ENCODE measurements at places on chromosomes 4 and X.

DNA sequence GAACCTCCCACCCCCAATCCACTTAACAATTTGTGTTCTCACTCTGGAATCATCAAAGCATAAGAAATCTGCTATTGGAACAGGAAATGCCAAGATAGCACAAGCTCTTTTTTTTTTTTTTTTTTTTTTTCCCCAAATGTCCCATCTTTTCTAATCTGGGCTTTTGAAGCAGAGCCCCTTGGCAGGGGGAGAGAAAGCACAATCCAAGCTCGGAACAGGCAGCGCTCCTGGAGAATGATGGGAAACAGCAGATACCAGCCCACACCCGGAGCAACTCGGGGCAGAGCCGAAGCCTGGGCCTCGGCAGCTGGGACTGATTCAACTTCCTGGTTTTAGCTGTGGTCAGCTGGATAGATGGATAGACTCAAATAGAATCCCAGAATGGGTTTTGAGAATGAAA lies 235.1 kb downstream of the QDPR start:
- H3K36me3 ChIP-seq, result no peaks in the 10 kb centered on the region
- no peak overlapping the region for H3K27ac ChIP-seq
- H3K27me3 ChIP-seq, result no peaks in the 10 kb centered on the region
- no peak overlapping the region for H3K4me3 ChIP-seq

- no peak for DNase-seq
- H3K27me3 ChIP-seq, result no peaks in the 10 kb centered on the region
- H3K4me1 ChIP-seq, result no peaks in the 10 kb centered on the region
- H3K27ac ChIP-seq, result no peak overlapping the region
Measured at GRCh38 chr4:54741202-54741601, 83.4 kb downstream of the KIT start.

DNA sequence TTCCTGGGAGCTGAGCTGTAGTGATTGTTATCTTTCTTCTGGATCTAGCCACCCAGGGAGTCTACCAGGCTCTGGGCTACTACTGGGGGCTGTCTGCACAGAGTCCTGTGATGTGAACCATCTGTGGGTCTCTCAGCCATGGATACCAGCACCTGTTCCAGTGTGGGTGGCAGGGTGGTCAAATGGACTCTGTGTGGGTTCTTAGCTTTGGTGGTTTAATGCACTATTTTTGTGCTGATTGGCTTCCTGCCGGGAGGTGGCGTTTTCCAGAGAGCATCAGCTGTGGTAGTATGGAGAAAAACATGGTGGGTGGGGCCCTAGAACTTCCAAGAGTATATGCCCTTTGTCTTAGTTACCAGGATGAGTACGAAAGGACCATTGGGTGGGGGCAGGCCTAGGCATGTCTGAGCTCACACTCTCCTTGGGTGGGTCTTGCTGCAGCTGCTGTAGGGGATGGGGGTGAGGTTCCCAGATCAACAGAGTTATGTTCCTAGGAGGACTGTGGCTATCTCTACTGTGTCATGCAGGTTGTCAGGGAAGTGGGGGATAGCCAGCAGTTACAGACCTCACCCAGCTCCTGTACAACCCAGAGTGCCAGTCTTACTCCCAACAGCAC lies 264.8 kb upstream of the LDB2 start:
- H3K27me3 ChIP-seq, result peaks cover 13% of the 10 kb centered on the region
- H3K27ac ChIP-seq, result no peak overlapping the region
- DNase-seq, result no peak
- H3K4me1 ChIP-seq, result no peaks in the 10 kb centered on the region
- peaks cover 6% of the 10 kb centered on the region for H3K36me3 ChIP-seq

- H3K27me3 ChIP-seq, result peaks cover 36% of the 10 kb centered on the region
- H3K36me3 ChIP-seq, result no peaks in the 10 kb centered on the region
- no peak for DNase-seq
- peak overlapping the region; percentile 74 for H3K4me3 ChIP-seq
- peaks cover 23% of the 10 kb centered on the region for H3K4me1 ChIP-seq
- no peak overlapping the region for H3K27ac ChIP-seq
Measured at GRCh38 chrX:41449131-41449530, 2.0 kb downstream of the NYX start.
